ENCODE measurements at places on chromosomes 7 and 10.

DNA sequence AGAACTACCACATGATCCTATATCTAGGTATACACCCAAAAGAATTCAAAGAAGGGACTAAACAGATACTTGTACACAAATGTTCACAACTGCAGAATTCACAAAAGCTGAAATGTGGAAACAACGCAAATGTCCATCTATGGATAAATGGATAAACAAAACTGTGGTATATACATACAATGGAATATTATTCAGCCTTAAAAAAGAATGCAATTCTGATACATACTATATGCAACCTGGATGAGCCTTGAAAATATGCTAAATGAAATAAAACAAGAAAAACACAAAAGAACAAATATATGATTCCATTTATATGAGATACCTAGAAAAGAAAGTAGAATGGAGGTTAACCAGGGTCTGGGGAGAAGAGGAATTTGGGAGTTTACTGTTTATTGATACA lies 7.2 kb downstream of the FAM133B start:
- DNase-seq, result no peak

DNA sequence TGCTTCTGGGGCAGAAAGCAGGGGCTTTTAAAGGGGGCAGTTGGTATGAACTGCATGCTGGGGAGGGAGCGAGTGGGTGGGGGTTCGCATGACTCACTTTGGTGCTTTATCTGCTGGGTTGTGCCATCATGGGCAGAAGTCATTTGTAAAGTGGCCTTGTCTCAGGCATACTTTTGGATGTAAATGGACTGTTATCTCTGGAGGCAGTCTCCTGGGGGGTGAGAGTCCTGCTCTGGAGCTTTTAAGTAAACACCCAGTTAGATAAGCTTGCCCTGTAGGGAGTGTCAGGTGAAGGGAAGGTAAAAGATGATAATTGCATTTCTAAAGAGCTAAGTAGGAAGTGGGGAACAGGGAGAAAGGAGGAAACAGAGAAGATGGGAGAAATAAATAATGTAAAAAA lies 1.6 kb upstream of the GSTO1 start:
- DNase-seq, result no peak

DNA sequence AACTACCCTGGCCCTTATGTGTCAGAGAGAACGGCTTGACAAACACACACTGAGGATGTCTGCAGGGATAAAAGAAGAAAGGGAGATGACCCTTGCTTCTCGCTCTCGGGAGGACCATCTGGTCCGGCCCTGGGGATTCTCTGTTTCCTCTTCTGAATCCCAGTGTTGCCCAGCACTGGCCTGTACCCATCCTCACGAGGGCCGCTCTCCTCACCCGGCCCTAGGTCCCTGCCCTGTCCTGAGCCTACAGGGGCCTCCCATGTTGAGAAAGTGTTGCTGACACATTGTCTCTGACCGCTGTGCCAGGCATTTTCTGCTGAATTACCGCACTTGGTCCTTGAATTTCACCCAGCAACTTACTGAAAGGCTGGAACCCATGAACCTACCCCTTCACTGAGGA lies 171.9 kb upstream of the LANCL2 start:
- no peak for DNase-seq

DNA sequence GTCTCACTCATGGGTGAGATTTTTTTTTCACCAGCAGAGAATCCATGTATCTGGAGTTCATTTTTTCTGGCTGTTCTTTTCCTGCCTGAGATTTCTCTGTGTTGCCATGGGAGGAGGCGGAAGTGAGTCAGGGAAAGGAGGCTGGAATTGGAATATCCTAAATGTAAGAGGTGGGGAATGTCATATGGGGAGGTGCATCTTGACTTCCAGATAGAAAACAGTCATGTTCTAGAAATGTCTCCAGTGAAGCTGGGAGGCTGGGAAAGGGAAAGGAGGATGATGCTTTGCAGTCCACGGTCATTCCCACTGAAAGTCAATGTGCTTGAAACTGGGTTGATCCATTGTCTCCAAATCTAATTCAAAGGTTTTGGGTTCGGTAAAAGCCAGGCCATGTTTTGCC lies 39.7 kb upstream of the HPS1 start:
- no peak for DNase-seq

- DNase-seq, result no peak
These were observed 30.8 kb downstream of the LSMEM1 start for GRCh38 chr7:112511451-112512202.

DNA sequence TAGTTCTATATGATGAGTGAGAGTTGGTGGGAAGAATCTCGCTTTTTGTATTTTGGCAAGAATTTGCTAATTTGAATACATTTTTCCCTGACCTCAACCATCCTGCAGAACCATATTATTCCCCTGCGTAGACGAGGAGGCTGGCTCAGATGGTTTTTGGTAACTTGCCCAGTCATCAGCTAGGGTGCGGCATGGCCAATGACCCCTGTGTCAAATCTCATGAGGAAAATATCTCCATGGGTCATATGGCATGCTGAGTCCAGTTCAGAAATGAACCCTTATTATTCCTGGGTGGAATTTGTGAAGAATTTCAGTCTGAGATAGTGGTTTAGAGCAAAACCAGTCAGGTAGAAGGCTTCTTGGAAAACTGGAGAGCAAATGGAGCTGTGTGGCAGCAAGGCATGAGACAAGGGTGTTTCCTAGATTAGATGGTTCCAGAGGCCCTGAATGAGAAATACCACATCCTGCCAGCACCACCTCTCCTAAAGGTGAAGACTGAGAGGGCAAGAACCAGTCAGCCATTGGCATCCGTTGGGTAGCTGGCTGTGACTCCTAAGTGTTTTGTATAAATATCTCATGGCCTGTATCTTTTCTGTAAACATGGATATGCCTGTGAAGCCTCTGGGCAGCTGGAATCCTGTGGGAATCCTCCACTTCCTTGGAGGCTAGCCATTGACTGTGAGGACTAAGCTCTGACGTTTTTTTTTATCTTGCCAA lies 5.8 kb upstream of the UPP1 start:
- DNase-seq, result peak; percentile 27

DNA sequence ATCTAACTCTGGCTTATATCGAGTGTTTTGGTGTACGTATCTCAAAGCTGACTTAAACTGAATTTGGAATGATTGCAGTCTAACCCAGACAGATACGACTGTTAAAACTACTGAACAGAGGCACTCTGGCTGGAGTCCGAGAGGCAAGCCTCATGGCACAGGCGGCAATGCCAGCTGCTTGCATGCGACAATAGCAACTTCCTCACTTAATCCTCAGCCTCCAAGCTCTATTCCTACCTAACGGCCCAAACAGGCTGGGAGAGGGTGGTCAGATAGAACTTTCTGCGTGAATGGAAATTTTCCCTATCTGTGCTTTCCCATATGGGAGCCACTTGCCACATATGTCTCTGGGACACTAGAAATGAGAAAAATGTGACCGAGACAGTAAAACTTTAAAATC lies 292.0 kb upstream of the KLF6 start:
- DNase-seq, result no peak

DNA sequence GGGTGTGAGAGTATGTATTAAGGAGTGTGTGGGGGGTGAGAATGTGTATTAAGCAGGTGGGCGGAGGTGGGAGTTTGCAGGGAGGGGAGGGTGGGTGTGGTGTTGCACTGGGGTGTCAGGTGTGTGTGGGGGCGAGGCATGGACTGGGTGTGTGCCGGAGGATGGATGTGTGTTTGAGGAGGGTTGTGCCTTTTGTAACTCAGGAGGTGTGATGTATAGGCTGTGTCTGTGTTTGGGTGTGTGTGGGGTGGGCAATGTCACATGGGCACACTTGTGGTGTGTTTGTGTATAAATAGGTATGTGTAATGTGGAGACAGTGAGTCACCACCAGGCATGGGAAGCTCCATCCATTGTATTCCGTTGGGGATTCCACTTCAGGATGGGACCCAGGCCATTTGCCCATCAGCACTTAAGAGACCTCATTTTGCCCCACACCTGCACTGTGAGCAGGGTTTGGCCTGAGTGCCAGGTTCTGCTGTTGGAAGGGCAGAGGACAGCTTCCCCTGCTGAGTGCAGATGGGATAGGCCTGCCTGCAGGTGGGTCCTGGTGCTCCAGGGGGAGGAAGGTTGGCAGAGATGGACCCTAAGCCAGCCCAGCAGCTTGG lies 5.8 kb downstream of the UNC5B start:
- DNase-seq, result no peak

GRCh38 chr7:157177983-157178381 lies 39.3 kb downstream of the UBE3C start:
- DNase-seq, result no peak

- DNase-seq, result no peak
These were observed 173.1 kb upstream of the LRRTM3 start for GRCh38 chr10:66752714-66753113.

- no peak for DNase-seq
These were observed 38.9 kb downstream of the GLRX3 start for GRCh38 chr10:130175074-130175473.
